ENCODE measurements at places on chromosomes 6 and 20.

- DNase-seq = no peak
Measured at GRCh38 chr6:143784316-143784715, 58.8 kb upstream of the LTV1 start.

GRCh38 chr20:51285684-51286083 lies 256.8 kb downstream of the NFATC2 start:
- DNase-seq = no peak

DNA sequence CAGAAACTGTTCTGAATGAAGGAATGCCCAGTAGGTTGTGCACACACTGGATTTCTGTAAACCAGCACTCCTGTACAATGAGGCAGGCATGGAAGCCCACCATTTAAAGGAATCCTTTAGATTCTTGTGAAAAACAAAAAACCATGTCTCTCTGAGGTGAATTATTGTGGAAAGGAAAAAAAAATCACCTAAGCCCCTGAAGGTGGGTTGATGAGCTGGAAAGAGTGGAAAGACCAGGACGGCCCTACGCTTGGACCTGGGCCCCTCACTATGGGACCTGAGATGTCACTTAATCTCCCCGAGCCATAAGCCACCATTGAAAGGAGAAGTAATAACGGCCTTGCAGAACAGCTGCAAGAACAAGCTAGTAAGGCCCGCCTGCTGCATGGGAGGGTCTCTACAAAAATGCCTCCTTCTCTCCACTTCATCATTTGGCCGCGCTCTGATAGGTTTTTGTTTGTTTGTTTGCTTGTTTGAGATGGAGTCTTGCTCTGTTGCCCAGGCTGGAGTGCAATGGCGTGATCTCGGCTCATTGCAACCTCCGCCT lies 68.8 kb downstream of the RAB44 start:
- DNase-seq = no peak

- DNase-seq = no peak
Measured at GRCh38 chr6:43122146-43122545, 46.0 kb downstream of the PTK7 start.

DNA sequence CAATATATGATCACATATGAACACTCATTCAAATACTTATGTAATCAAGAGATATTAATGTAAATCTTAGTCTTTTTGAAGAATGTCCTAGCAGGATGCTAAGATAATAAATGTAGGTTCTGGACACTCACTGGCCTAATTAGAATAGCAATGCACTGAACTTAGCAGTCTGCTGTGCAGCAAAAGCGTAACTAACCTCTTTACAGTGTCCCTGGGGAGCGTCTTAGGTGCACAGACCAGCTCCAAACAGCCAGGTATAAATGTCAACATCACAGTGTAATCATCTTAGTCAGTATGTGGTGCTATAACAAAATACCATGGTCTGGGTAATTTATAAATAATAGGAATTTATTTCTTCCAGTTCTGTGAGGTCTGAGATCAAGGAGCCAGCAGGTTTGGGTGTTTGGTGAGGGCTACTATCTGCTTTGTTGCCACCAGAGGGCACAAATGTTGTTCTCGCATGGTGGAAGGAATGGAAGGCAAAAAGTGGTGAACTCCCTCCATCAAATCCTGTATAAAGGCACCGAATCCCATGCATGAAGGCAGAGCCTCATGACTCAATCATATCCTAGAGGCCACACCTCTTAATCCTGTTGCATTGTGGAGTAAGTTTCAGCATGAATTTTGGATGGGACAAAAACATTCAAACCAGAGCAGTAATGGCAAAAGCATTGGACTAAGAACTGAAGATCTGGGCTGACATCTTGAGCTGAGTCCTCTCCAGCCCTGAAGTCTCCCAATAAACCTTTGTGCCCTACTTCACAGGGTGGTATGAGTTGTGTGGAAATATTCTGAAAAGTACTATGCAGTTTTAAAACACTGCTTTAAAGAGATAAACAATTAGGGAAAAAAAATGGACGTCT lies 41.8 kb upstream of the FOXO3 start:
- no peak for DNase-seq

- no peak for DNase-seq
Measured at GRCh38 chr6:139427199-139427598, 52.8 kb upstream of the CITED2 start.

- DNase-seq = no peak
Measured at GRCh38 chr6:57342148-57342669, 24.8 kb downstream of the PRIM2 start.

- no peak for DNase-seq
Measured at GRCh38 chr20:53934421-53935343, 135.7 kb downstream of the BCAS1 start.

GRCh38 chr6:128505603-128506002 lies 14.8 kb downstream of the PTPRK start:
- no peak for DNase-seq

DNA sequence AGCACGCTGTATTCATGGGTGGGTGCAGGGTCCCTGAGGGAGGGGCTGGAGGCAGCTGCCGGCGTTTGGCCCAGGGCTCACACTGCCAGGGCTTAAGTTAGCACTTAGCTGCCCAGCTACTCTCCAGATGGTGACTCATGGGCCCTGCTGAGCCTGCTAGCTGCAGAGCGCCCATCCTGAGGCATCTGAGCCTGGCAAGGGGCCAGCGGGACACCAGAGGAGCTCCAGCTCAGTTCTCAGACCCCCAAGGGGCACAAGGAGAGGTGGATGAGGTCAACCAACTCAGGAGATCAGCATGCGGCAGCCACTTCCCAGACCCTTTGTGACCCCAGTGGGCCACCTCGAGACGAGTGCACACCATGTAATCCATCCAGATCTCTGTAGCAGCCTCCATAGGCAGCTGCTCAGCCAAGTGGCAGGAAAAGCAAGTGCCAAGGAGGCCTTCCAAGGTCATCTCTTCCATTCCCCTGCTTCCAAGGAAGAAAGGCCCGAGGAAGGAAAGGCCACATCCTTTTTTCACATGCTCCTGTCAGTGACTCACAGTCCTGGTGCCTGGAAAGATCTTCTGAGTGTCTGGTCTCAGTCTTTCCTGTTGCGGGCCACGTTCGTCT lies 35.3 kb downstream of the FOXP4 start:
- no peak for DNase-seq

DNA sequence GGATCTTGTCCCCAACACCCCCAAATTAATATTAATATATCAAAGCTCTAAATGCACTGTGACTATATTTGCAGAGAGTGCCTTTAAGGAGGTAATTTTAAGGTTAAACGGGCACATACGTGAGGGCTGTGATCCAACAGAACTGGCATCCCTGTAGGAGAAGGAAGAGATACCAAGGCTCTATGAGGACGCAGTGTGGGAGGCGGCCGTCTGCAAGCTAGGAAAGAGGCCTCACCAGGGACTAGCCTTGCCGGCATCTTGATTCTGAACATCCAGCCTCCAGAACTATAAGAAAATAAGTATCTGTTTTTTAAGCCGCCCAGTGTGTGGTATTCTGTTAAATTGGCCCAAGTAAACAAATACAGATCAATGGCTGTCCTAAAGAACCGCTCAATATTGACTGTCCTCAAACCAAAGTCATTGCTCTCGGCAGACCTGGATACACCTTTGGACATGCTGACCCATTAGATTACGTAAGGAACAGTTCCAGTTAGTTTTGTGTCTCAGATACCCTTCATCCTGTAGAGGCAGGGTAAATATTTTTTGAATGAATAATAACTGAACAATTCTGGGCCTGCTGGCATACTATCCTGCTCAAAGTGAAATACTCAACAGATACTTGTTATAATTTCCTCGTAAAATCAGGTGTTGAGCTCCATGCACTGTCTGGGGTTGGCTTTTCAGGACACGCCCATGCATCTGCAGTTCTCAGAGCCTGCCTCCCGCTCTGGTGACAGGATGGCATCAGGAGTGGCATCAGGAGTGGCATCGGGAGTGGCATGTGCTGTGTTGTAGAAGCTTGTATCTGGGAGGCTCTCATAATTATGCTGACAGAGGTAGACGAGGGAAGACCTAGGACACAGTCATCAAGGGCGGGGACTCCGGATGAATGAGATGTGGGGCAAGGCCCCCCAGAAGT lies 6.3 kb downstream of the PRR18 start:
- DNase-seq = no peak

- DNase-seq = no peak
Measured at GRCh38 chr6:60643870-60644269, 1642.2 kb downstream of the KHDRBS2 start.

- DNase-seq = no peak
Measured at GRCh38 chr6:127738423-127738822, 161.4 kb downstream of the C6orf58 start.

- DNase-seq = no peak
Measured at GRCh38 chr6:14187406-14187805, 69.8 kb downstream of the CD83 start.

DNA sequence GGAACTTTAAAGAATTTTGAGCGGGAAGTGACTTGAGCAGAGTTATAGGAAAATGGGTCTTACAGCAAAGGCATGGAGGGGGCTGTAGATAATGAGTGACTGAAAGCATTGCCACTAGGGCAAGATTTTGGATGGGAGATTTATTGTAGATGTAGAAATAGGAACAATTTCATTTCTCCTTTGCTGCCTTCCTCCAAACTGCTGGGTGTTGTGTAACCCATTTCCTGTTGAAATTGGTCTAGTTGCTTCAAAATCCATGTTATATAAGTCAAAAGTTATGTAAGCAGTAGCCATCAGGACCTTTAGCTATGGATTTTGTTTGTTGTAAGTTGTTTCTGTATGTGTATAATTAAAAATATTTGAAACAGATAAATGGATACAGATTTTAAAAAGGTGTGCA lies 11.1 kb downstream of the YWHAB start:
- no peak for DNase-seq

GRCh38 chr6:105428342-105428957 lies 25.6 kb upstream of the PREP start:
- DNase-seq = no peak

GRCh38 chr6:134870677-134871498 lies 79.0 kb downstream of the ALDH8A1 start:
- DNase-seq = no peak

DNA sequence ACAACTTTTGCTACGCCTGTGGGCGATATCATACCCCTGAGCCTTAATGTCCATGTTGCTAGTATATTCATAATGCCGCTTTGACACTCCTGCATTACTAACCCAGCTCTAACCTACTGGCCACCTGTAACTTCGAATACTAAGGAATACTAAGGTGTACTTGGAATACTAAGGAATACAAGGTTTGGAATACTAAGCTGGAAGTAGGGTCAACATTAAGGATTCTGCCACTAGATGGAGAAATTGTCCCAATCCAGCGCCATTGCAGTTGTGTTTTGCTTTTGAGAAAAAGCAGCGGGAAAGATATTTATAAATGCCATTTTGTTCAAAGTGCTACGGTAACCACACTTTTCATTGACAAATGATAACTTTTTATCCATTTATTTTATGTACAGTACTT lies 10.7 kb downstream of the TBXT start:
- DNase-seq = no peak

GRCh38 chr20:24692446-24693200 lies 223.2 kb downstream of the SYNDIG1 start:
- no peak for DNase-seq

DNA sequence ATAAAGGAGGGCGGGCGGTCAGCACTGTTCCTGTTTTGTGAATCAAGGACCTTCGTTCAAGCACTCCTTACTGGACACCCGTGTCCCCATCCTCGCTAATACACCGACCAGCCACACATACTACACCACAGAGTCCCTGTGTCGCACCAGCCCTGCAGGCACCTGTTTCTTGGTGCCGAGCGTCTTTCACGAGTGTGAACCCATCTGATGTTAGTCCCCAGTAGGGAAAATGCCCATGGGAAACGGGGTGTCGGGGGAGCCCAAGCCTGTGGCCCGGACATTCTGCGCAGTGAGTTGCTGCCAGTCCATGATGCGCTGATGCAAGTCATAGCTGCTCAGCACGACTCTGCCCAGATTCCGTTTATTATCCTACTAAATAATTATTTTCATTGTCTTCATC lies 74.7 kb downstream of the TTLL2 start:
- no peak for DNase-seq

- no peak for DNase-seq
Measured at GRCh38 chr20:37219751-37220668, 40.7 kb upstream of the MROH8 start.

DNA sequence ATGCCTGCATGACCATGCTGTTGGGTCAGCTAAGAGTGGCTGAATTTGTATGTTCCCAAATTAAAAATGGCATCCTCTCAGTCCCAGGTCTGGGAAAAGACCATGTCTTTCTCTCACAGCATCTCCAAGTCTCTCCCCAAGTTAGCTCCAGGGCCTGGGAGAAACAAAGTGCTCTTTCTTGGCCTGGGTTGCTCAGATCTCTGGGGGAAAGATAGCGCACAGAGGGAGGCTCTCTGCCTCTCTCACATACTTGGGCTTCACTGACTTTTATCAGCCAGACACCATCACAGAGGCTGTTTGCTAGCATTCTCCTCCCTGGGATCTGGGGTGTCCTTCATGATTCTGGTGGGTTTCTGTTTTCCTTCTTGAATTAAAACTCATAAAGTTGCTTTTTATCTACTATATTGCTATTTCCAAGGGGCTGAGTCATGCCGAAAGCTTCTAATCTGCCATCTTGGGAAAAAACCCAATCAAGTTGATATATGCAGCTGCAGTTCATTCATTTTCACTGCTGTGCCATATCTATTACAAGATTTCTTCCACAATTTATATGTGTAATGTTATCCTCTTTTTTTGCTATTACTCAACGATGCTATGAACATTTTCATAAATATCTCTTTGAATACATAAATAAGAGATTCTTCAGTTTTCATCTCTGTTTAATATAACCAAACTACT lies 190.2 kb downstream of the MOXD1 start:
- no peak for DNase-seq

DNA sequence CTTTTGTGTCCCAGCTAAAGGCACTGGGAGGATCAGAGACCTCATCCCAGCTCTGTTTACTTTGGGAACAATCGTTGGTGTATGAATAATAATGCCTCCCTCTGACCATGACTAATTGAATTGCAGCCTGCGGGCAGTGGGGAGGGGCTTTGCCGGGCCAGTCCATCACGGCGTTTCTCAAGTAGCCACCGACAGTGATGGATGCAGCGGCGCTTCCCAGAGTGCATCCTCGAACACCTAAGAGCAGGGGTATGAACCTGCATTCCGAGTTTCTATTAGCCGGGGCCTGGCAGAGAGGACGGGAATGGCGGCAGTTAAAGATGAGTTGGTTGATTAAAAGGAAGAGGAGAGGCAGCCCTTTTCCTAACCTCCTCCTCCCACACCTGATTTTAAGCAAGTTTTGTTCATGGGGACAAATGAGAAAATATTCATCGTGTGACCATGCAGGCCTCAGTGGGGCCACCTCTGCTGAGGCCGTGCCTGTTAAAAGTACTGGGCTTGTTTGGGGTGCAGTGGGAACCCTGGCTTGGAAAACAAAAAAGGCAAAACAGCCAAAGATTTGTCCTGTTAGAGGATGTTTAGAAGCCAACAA lies 154.1 kb downstream of the FOXA2 start:
- no peak for DNase-seq

DNA sequence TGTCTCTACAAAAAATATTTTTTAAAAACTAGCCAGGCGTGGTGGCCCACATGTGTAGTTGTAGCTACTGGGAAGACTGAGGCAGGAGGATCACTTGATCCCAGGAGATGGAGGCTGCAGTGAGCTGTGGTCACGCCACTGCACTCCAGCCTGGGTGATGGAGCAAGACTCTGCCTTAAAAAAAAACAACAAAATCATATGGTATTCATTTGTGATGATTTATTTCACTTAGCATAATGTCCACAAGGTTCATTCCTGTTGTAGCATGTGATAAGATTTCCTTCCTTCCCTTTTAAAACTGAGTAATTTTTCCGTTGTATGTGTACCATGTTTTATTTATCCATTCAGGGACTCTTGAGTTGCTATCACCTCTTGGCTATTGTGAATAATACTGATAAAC lies 26.2 kb downstream of the TMEM170B start:
- DNase-seq = no peak

GRCh38 chr20:15802020-15802419 lies 771.2 kb downstream of the KIF16B start:
- no peak for DNase-seq

GRCh38 chr6:134663800-134664535 lies 285.9 kb downstream of the ALDH8A1 start:
- DNase-seq = no peak
